ENCODE measurements at places on chromosomes 7 and 10. TPM values are rescaled to one million over a fixed set of nuclear protein-coding genes. Genes with fewer than 3 reads are reported as not detected.

DNA sequence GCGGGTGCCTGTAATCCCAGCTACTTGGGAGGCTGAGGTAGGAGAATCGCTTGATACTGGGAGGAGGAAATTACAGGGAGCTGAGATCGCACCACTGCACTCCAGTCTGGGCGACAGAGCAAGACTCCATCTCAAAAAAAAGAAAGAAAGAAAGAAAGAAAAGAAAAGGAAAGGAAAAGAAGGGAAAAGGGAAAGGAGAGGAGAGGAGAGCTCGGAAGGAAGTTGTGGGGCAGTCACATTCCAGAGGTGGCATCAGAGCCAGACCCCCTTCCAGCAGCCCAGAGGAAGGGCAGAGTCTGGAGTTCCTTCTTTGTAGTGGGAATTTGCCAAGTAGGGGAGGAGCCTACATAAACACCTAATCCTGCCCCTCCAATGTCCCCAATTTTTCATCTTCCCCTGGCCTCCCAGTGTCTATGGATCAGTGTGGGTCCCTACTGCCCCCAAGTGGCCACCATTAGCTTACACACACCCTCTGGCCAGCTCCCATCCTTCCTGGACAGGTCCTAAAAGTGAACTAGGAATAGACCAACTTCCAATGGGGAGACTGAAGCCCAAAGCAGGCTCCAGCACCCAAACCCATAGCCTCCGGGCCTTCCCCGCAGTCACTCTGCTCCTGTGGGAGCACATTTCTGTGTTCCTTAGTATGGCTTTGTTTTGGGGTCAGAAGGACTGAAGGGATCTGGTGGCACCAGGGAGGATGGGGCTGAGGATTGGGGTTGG is 39.6 kb upstream of the HSPB1 start:
- no peak for DNase-seq

GRCh38 chr10:62527019-62527827 is 153.1 kb downstream of the ZNF365 start:
- DNase-seq, result no peak

DNA sequence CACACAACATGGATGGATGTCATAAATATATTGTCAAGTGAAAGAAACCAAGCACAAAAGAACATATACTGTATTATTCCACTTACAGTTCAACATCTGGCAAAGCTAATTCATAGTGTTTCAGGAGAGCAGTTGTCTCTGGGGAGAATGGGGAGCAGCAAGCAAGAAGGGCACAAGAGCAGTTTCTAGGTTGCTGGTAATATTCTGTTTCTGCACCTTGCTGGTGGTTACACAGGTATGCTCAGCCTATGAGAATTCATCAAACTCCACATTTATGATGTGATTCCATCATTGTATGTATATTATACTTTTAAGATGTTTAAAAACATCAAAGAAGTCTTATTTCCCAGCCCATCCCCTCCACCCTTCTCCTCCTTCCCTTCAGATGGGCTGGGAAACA is 18.1 kb upstream of the PALS2 start:
- no peak for DNase-seq

GRCh38 chr10:88064608-88065382 is 201.4 kb downstream of the PTEN start:
- no peak for DNase-seq

DNA sequence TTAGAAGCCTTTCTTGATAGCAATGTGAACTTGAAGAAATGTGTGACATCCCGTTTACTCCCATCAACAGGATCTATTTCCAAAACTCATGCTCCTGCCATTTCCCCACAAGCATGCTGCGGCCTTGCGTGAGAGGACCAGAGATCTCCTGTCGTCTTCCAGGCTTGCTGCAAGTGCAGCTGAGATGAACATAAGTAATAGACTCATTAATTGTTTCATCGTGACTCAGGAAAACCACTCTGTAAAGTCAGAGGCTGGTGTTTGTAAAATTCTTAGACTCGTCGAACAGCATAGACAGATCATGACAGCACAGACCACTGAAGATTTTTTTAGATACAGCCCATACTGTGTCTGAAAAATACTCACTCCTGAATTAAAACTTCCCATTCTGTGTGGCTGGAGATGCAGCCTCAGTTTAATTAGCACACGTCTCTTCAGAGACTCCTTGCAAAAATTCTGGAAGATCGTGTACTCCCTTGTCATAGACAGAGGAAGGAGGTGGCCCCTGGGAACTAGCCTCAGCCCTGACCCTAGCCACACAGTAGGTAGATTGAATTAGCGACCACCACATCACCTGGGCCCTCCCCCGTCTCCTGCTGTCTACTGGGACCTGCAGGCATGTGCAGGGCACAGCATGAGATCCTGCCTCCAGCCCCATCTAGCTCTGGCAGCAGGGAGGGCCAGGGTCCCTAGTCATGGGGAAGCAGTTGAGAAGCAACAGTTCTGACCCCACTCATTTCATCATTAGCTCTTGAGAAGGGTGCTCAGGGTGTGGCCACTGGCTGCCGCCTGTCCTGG is 226.0 kb downstream of the CELF2 start:
- DNase-seq, result no peak

GRCh38 chr7:44447874-44448425 is 42.5 kb downstream of the NUDCD3 start:
- DNase-seq, result no peak

GRCh38 chr7:33109005-33109757 is at the start of gene RP9:
TSS of gene RP9 (minus strand) at chr7:33109404. CDS start at chr7:33109372, 32 bp downstream.
- DNase-seq, result peak; percentile 89

- no peak for DNase-seq
Observed at GRCh38 chr10:119211176-119211575, 3.8 kb downstream of the GRK5 start.

- no peak for DNase-seq
Observed at GRCh38 chr10:122142641-122143237, 128.4 kb upstream of the BTBD16 start.

GRCh38 chr7:131969560-131969959 is 413.1 kb upstream of the PODXL start:
- DNase-seq, result no peak

- no peak for DNase-seq
Observed at GRCh38 chr7:37971491-37971890, 51.1 kb downstream of the EPDR1 start.

- no peak for DNase-seq
Observed at GRCh38 chr10:47243791-47244190, 56.2 kb upstream of the GDF10 start.

GRCh38 chr7:7989616-7990440 is 21.2 kb downstream of the GLCCI1 start:
- no peak for DNase-seq

DNA sequence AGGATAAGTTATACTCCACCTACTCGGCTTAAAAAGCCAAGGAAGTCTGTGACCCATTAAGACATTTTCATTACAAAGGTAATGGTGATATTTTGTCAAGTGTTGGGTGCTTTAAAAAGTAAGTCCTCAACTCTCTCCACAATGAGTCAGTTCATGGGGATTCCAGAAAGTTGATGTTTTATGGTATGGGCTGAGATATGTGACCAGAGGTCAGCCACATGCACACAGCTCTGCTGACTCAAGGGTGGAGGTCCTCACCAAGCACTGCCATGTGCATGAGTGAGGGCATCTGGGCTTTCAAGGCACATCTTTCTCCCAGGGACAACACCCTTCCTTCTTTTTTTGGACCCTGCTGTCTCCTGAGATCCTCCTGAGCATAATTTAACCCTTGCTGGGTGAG is 292.9 kb downstream of the PTEN start:
- DNase-seq, result no peak

DNA sequence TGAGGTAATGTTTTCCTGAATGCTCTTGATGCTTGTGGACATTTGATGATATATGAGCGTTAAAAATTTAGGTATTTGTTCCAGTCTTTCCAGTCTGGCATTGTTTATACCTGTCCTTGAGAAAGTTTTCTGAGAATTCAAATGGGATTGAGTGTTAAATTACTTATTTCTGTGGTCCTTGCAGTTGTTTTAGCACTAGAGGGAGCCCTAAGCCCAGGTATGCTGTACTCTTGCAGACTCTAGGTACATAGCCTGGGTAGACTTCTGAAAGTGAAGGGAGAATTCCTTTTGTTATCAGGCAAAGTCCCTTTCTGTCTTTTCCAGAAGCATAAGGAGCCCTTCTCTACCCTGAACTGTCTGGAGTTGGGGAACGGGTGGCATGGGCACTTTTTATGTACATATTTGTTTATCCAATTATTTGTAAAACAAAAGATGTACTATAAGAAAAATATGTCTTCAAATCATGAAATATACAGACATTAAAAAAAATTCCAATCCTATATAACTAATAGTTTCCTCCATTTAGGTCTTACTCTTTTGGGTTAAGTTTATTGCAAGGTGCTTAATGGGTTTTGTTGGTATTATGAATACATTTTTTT is 262.1 kb downstream of the ATRNL1 start:
- no peak for DNase-seq

GRCh38 chr10:123651421-123652047 is 14.6 kb upstream of the GPR26 start:
- DNase-seq, result peak; percentile 75

Gene GPR26
- not detected for total RNA-seq

Gene A1CF
- not detected for total RNA-seq

Gene ABCC2
- 0.24 TPM for total RNA-seq

Gene CELF2
- 33.8 TPM for total RNA-seq

Gene LEP
- not detected for total RNA-seq

Gene IGFBP3
- total RNA-seq, result 321 TPM

Gene RBP3
- total RNA-seq, result not detected

Gene INMT
- 1.5 TPM for total RNA-seq

Gene MSS51
- 2.8 TPM for total RNA-seq

Gene AKR1E2
- 1.7 TPM for total RNA-seq

Gene ZNF467
- 4.4 TPM for total RNA-seq

Measured in osteocyte (in vitro differentiated cells).